ENCODE measurements at places on chromosomes 1 and 21. TPM values are rescaled to one million over a fixed set of nuclear protein-coding genes. Genes with fewer than 3 reads are reported as not detected.

DNA sequence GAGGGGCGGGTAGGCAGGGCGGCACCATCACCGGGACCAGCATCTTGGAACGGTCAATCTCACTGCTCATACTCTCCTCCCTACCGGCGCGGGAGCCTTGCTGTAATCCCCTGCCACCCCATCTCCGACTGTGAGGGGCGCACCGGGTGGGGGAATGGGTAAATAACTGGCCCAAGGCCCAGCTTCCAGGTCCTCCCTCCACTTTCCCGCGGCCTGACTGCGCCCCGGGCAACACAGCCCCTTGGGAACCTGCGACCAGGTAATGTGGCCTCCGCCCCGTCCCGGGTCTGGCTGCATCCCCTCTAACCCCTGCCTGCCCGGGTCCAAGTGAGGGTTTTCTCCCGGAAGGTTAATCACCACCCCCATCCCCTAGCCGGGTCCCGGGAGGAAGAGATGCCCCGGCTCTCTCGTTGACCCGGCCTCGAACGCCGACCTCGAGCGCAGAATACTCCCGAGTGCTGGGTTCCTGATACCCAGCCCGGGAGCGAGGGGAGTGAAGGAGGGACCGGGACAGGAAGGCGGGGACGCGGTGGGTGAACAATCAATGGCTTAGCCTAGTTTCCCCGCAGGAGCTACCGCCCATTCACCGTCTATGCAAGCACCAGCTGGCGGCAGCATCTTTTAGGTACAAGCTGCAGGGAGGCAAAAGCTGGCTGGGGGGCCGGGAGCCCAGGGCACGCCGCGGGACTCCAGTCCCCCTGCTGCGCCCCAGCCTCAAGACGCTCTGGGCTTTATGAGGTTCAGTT lies 5.9 kb upstream of the LHX9 start:
- H3K4me1 ChIP-seq, result peaks cover 28% of the 10 kb centered on the region
- H3K36me3 ChIP-seq, result peaks cover 29% of the 10 kb centered on the region
- H3K4me3 ChIP-seq, result peak overlapping the region; percentile 71
- DNase-seq, result peak; percentile 35

DNA sequence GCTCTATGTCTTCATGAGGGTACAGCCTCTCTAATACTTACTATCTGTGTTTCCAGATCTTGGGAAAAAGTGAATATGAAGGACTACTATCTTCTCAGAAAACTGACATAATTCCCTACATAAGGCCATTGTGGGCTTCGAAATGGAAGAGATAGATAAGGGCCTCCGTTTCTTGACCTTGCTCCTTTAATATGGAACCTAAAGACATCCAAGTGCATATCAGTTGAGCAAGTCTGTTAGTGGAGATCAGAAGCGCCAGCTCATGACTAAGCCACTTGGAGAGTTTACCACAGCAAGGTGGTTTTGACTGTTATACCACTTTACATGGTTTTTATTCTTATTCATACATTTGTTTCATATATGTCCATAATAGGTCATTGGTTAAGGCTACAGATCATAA lies 35.3 kb upstream of the FCER1A start:
- DNase-seq, result no peak
- H3K4me1 ChIP-seq, result no peaks in the 10 kb centered on the region
- no peak overlapping the region for H3K4me3 ChIP-seq
- no peaks in the 10 kb centered on the region for H3K36me3 ChIP-seq

ALX3 gene
- total RNA-seq, result not detected

DNA sequence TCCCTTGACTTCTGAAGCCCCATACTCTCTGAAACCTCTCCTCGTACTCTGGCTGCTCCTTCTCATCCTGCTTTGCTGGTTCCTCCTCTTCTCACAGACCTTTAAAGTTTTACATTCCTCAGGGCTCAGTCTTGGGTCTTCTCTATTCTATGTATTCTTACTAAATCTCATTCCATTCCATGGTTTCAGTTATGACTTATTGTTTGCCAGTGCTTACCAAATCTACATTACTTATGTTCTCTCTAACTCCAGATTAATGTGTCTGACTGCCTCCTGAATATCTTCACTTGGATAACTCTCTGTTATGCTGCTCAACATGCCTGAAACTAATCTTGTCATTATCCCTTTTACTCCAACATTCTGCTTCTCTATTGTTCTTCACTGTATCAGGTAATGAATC lies 5.4 kb upstream of the SLC35D1 start:
- H3K36me3 ChIP-seq, result peaks cover 2% of the 10 kb centered on the region
- no peak overlapping the region for H3K4me3 ChIP-seq
- peaks cover 5% of the 10 kb centered on the region for H3K27me3 ChIP-seq
- peaks cover 27% of the 10 kb centered on the region for H3K4me1 ChIP-seq

GRCh38 chr1:206925106-206925736 lies 3.5 kb upstream of the FCMR start:
- no peaks in the 10 kb centered on the region for H3K27me3 ChIP-seq
- DNase-seq, result no peak
- no peaks in the 10 kb centered on the region for H3K4me1 ChIP-seq
- H3K36me3 ChIP-seq, result peaks cover 6% of the 10 kb centered on the region

DNA sequence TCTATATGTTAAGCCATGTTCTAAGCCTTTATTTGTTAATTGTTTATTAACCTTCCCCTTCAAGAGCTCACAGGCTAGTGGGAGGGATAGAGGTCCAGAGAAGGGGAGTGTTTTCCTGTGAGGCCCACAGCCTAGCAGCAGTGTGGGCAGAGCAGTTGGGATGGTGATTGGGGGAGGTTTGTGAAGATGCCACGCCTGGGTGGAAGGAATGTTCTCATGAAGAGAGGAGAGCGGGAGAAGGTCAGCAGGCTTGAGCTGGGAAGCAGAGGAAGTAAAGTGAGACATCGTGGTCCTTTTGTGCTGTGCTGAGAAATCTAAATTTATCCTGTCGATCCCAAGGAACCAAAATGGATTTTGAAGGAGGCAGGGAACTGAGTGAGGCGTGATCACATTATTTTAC lies 42.6 kb downstream of the TRAPPC10 start:
- peaks cover 24% of the 10 kb centered on the region for H3K36me3 ChIP-seq
- peak overlapping the region; percentile 67 for H3K27ac ChIP-seq
- H3K27me3 ChIP-seq, result no peaks in the 10 kb centered on the region
- H3K4me1 ChIP-seq, result peaks cover 1% of the 10 kb centered on the region
- no peak for DNase-seq

DNA sequence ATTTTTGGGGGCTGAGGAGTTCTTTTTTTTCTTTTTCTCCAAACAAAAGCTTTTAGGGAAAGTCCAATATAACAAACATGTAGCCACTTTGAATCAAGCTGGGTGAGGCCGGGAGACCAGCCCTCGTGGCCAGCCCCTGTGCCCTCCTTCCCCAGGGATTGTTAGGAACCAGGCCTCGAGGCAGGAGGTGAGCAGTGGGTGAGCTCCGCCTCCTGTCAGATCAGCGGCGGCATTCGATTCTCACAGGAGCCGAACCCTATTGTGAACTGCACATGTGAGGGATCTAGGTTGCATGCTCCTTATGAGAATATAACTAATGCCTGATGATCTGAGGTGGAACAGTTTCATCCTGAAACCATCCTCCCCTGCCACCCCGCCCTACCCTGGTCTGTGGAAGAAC lies 41.8 kb upstream of the TTC22 start:
- no peak overlapping the region for H3K27ac ChIP-seq
- H3K4me1 ChIP-seq, result no peaks in the 10 kb centered on the region
- no peak for DNase-seq

DNA sequence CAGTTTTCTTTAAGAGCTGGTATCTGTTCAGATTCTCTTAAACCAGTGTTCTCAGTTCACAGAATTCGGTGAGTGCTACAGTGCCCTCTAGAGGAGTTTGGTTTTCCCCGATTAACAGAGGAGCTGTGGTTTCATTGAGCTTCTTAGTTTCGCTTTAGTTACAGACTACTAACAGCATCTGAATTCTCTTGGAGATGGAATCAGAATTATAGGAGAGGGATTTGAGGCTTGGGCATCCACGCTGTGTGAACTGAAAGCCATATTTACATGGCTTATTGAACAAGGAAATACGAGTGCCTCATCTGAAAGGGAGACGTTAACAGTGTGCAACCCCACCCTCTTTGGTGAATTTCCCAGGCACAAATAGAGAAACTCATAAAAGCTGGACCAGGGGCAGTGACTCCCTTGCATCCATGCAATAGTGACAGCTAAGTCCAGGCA lies 202.0 kb downstream of the USH2A start:
- H3K27ac ChIP-seq, result peak overlapping the region; percentile 85
- H3K27me3 ChIP-seq, result no peaks in the 10 kb centered on the region
- peaks cover 32% of the 10 kb centered on the region for H3K4me1 ChIP-seq
- peak; percentile 71 for DNase-seq
- no peaks in the 10 kb centered on the region for H3K36me3 ChIP-seq

AK5 gene
- total RNA-seq, result not detected

DNA sequence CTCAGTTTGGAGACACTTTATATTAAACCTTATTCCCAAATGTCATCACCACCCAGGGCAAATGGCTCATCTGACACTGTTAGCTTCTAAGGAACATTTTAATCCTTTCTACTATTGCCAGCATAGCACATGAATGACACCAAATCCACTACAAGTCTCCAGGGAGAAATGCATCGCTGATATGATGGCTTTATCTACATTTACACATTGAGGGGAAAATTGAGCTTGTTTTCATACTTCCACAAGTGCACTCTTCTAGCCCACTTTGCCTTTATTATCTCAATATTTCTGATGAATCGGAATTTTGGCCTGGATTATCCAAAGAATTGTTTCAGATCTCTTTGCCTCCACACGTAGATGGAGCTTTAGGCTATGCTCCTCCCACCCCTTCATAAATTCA lies 75.4 kb downstream of the RUNX1 start:
- no peak overlapping the region for H3K27ac ChIP-seq
- no peaks in the 10 kb centered on the region for H3K27me3 ChIP-seq
- DNase-seq, result no peak
- H3K4me1 ChIP-seq, result no peaks in the 10 kb centered on the region
- H3K36me3 ChIP-seq, result no peaks in the 10 kb centered on the region

DNA sequence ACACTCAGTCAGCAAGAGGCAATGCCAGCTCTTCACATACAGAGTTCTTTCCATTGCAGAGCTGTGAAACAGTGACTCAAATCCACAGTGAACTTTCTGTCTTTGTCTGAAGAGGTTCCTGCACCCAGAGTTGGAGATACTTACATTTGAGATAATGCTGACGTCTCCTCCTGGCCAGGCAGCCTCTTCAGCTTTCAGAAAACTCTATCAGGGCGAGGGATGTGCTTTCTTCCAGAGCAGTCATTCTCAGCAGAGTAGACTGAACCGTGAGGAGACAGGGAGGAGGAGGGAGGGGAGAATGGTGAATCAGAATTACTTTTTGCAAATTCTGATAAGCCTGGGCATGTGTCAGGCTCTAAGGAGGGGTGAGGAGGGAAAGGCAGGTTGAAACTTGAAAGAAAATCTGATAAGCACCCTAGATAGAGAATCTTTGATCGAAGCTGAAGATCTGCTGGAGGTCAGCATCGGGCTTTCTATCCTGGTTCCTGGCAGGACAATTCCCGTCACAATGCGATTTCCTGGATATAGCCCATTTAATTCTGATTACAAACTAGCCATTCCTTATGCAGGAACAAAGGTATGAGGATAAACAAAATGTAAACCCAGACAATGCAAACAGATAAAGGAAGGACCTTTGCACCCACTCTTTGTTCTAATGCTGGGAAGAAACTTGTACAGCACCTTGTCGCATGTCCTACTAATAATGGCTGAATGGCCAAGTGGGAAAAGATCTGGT lies 18.9 kb upstream of the NID1 start:
- no peak overlapping the region for H3K4me3 ChIP-seq
- H3K27me3 ChIP-seq, result peaks cover 13% of the 10 kb centered on the region
- H3K27ac ChIP-seq, result no peak overlapping the region
- no peak for DNase-seq
- H3K36me3 ChIP-seq, result no peaks in the 10 kb centered on the region

DNA sequence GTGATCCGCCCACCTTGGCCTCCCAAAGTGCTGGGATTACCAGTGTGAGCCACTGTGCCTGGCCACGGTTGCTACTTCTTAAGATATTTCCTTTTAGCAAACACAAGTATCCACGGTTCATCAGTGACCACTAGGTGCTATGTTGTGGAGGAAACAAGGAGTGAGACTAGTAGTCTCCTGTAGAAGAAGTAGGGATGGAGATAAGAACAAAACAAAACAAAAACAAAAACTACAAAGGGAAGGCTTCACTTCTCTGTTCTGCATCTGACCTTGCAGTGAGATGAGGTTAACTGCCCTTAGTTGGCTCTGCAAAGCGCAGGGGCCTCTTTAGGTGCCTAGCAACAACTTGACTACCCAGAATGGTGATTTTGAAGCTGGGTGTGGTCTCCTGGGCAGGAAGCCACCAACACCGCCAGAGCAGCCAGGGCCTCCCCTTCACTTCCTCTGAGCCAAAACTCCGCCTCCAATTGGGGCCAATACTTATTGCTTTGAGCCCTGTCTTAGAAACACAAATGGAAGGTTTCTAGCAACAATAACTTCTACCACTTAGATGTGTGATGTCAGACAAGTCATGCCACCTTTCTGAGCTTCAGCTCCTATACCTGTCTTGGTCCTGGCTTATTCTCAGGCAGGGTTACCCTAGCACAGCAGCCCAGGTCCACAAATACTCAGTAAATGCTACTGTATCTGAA lies 12.8 kb upstream of the CDC42 start:
- DNase-seq, result peak; percentile 69
- no peak overlapping the region for H3K4me3 ChIP-seq
- H3K27me3 ChIP-seq, result no peaks in the 10 kb centered on the region
- H3K27ac ChIP-seq, result no peak overlapping the region
- no peaks in the 10 kb centered on the region for H3K36me3 ChIP-seq

DNA sequence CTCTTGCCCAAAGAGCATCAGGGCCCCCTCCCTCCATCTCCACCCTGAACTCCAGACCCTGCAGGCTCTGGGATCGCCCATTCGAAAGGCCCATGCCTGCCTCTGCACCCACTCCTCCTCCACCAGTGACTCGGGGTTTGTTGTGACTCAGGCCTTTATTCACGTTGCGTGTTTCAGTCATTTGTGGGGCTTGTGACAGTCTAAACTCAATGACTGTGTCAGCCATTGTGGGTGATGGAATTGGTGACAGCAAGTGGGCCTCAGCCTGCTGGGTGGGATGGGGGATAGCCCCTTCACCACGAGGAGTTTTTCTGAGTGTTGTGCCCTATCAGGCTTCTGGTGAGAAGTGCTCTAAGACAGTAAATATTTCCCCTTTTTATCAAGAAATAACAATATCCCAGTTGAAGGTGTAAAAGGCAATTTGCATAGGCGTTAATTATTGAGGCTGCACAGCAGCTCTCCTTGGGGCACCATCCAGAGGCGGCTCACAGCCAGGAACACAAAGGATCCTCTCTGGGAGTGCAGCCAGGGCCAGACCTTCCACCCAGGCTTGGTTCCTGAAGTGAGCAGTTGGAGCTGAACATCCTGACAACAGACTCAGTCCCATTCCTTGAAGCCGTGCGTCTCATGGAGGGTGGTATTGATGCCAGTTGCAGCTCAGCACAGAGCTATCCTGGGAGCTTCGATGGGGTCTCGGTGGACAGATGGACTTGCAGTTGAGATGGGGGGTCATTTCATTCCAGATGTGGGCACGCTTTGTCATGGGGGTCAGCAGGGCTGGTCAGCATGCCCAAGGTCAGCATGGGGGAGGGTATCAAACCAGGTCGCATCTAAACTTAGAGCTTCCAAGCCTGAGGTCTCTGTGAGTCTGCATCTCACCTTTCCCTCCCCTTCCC lies 135.6 kb upstream of the CACNA1E start:
- no peak overlapping the region for H3K27ac ChIP-seq
- no peaks in the 10 kb centered on the region for H3K4me1 ChIP-seq
- H3K36me3 ChIP-seq, result no peaks in the 10 kb centered on the region
- DNase-seq, result no peak
- H3K4me3 ChIP-seq, result no peak overlapping the region
- peaks cover 92% of the 10 kb centered on the region for H3K27me3 ChIP-seq
